ENCODE measurements at places on chromosomes 13 and 19. TPM values are rescaled to one million over a fixed set of nuclear protein-coding genes. Genes with fewer than 3 reads are reported as not detected.
A peak's percentile ranks its signal among the peaks of the same experiment; 100 is the strongest.

GRCh38 chr13:19681517-19681916 lies 48.1 kb downstream of the MPHOSPH8 start:
- peak; percentile 10 for DNase-seq

DNA sequence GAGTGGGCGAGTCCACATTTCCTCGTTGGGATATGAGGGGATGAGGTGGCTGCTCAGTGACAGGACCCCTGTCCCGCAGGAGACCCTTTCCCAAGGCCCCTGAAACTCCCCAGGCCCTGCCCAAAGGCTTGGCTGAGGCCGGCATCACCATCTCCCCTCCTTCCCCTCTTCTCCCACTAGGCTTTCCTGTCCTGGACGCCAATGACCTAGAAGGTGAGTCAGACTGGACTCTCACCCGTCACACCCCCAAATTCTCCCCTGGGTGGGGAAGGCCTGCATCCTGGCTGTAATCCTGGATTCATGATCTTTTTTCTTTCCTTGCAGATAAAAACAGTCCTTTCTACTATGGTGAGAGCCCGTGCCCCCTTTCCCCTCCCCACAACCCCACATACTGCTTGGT lies 5.3 kb downstream of the FXYD3 start:
- no peak for DNase-seq

DNA sequence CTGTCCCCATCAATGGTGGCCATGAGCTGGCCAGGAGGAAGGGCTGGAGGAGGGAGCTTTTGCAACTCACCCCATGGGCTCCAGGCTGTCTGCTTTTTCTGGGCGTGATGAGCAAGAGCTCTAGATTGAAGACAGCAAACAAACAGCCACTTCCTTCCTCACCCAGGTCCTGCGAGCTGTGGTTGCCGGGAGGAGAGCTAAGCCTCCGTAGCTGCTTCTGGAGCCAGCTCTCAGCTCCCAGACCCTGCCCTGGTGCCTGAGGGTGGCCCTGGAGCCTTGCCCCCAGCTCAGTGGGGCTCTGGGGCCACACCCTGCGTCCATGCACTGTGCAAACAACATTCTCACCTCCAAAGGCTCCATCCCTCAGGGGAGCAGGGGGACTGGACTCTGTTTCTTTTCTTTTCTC lies 6.2 kb downstream of the MYO1F start:
- no peak for DNase-seq

DNA sequence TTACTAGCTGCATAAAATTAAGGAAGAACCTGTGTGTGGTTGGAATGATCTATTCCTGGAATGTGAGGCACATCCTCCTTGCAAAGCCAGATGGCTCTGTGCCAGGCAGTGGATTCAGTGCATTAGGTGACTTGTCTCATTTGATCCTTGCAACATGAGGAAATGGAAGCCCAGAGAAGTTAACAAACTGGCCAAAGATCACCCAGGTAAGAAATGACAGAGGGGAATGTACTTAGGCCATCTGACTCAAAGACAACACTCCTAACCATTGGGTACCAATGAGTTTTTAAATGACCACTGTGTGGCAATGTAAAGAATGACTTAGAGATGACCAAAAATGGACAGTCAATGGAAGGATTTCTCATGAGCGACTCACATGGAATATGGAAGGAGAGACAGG lies 114.2 kb upstream of the RXFP2 start:
- no peak for DNase-seq

DNA sequence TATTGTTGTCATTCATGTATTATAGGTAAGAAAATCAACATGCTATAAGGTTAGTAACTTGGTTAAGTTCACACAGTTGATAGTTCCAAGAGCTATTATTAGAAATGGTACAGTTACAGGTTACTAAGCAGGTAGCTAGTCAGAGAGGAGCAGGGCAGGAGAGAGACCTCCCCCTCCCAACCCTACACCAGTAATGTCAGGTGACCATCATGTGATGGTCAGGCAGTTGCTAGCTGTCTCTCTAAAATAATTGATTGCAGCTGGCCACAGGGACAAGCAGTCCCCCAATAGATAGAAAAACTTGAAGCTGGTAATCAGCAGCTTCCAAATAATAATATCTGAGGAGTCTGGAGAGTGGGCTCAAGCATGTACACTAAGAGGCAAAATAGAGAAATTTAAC lies 14.6 kb downstream of the SLITRK1 start:
- DNase-seq: no peak

- DNase-seq: no peak
These were observed 12.0 kb upstream of the MATK start for GRCh38 chr19:3798137-3798536.

DNA sequence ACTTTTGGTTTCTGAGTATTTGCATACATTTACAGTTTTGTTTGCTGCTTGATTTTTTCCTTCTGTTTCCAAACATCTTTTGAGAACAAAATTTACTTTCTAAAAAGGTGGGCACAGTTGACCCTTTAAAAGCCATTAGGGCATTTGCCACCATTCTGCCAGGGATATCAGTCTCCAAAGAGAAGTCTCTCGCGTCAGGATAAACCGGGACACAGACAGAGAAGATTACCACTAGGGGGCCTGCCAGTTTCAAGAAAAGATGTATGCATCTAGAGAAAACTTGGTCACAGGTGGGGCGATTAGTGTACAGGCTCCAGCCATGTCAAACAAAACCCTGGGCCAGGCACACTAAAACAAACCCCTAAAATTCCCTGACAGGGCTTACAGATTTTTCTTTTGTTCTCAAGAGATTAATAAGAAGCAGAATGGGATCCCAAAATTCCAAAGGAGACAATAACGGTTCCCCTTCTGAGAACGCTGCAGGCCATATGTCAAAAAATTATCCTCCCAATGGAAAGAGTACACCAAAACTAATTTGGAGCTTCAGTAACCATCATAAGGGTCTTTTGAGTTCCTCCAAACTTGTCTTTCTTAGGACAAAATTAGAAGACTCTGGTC lies 10.7 kb upstream of the PABPC3 start:
- peak; percentile 49 for DNase-seq

The PSG11 gene
- total RNA-seq: not detected

The CDC42EP5 gene
- total RNA-seq: 24.5 TPM

The CD209 gene
- total RNA-seq: 2.7 TPM

The HSH2D gene
- total RNA-seq: 1.1 TPM

The ZNF790 gene
- 23.5 TPM for total RNA-seq

The ADGRE2 gene
- 0.31 TPM for total RNA-seq

The ZNF230 gene
- 5.3 TPM for total RNA-seq

- DNase-seq: no peak
These were observed 395.2 kb downstream of the MYO16 start for GRCh38 chr13:109024611-109025010.

GRCh38 chr19:40539070-40539469 lies 37.6 kb upstream of the SHKBP1 start:
- DNase-seq: no peak

GRCh38 chr13:105778196-105778595 lies 757.3 kb downstream of the EFNB2 start:
- no peak for DNase-seq

The C19orf38 gene
- total RNA-seq: 3.9 TPM

GRCh38 chr13:114161644-114162532 lies 17.2 kb upstream of the CFAP97D2 start:
- DNase-seq: peak; percentile 61

GRCh38 chr13:73351730-73352129 lies 292.9 kb downstream of the KLF5 start:
- DNase-seq: no peak

The KMT2B gene
- total RNA-seq: 13.1 TPM

GRCh38 chr13:19618977-19619376 lies 14.5 kb upstream of the MPHOSPH8 start:
- no peak for DNase-seq

- DNase-seq: no peak
These were observed 9.0 kb downstream of the CAPN12 start for GRCh38 chr19:38735257-38735686.

DNA sequence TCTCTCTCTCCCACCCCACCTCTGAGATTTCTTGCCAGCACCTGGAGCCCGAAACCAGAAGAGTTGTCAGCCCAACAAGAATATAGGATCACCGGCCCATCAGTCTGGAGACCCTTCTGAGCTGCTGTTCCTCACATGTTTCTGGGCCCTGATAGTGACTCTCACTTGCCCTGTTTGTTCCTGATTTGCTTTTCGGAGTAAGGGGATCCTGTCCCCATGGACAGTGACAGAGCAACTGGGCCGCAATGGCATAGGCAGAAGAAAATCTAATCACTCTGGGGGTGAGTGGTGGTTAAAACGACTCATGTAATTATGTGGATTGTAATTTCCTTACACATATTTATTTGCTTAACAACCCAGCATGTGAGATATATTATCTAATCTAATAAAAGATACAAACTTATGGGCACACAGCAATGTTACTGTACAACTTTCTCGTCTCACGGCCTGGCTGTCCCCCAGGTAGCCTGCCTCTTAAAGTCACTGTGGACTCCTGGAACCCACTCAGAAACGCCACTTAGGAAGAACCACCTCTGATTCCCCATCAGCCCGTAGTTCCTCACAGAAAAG lies 663 bp upstream of the SMAD9 start:
- peak; percentile 46 for DNase-seq

The NRTN gene
- not detected for total RNA-seq

The RFPL4AL1 gene
- total RNA-seq: not detected

The NHLRC3 gene
- 45.2 TPM for total RNA-seq

- DNase-seq: peak; percentile 26
These were observed 408.3 kb downstream of the KLF5 start for GRCh38 chr13:73467125-73467524.

DNA sequence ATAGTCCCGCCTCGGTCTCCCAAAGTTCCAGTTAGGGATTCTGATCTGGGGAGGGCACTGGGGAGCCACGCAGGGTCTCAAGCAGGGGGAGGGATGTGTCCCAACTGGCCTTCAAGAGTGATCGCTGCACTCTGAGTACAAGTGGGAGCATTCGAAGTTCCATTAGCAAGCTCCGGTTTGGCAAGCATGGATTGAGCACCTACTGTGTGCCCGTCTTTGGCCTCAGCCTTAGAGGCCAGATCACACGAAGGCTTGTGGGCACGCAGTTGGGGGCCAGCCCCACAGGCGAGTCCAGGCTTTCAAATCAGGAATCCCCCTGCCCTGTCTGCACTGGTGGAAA lies 32.1 kb upstream of the TCF3 start:
- no peak for DNase-seq

DNA sequence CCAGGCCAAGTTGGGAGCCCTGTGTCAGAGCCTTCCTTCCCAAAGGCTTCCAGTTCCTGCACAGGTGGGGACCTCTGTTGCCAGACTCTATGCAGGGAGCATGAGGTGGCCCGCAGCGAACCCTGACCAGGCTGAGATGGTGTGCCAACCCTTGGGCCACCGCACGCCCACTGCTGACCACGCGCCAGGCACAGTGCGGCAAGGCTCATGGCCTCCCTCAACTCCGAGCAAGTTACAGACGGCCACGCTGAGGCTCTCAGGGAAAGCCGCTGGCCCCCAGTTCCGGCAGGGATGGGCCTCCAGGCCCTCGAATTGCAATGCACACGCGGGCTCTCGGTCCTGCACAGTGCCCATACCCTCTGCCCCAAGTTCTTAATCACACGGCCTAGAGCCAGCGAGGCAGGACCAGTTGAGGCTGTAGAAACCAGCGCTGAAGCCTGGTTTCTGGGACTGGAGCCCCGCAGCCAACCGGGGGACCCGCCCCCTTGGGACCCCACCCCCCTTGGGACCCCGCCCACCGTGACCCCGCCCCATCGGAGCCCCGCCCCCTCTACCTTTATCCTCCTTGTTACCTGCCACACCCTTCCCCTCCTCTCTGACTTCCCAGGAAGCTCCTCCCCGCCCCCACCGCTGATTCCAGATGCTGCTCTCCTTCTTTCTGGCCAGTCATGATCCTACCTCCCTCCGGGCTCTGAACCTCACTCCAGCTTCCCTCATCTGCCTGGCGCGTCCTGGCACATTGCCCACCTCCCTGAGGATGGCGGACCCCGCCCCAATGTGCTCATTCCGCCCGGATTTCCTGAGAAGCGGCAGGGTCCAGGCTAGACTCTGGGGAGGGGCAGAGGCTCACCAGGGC lies 6.0 kb downstream of the PEX11G start:
- peak; percentile 56 for DNase-seq

DNA sequence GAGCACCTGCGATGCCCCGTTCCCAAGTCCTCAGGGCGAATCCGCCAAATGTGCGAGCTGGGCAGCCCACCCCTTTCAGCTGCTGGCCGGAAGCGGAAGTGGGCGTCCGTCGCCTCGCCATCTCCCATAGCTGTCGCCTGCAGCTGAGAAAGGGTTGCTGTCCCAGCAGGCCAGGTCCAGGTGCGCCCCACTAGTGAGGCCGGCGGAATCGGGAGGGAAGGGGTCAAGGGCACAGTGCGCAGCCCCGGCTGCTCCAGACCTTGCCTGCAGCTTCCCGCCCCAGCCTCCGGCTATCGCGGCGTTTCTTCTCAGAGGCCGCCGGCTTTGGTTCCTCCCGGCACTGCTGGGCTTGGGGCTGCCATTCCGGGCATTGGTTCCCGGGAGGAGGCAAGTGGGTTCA lies at the start of gene ZNF177:
Gene ZNF177 (plus strand): TSS at position 109 of the 400 bp plus-strand sequence. CDS start 15,299 bp downstream, outside the sequence.
- peak; percentile 72 for DNase-seq

The CYP4F2 gene
- total RNA-seq: not detected

The TOMM40 gene
- 44.1 TPM for total RNA-seq

DNA sequence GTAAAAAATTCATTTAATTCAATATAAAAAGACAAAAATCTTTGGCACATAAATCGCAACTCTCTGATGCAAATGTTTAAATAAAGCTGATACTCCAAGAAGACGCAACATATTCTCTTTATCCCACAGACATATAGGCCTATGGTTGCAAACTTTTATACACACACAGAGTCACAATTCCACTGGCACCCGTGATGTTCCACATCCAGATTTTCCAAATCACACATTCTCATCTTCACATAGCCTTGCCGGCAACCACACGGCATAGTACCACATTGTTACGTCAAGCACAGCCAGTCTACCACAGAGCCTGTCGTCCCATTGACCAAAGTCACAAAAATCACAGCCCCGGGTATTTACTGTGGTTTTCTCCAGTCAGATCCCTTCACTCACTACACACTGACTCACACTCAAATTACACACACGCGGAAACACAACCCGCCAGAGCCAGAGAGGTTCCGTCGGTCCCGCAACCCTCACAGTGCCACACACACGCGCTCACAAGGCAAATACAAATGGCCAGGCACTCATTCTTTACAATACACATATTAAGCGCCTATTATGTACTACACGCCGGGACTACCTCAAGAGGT lies 546 bp upstream of the ZNF546 start:
- DNase-seq: no peak

GRCh38 chr19:43425567-43426392 lies 11.1 kb downstream of the TEX101 start:
- peak; percentile 28 for DNase-seq

The VSTM1 gene
- total RNA-seq: not detected

The RB1 gene
- total RNA-seq: 55.8 TPM

- no peak for DNase-seq
These were observed 77.0 kb upstream of the TSC22D1 start for GRCh38 chr13:44652962-44653660.
